ENCODE measurements at places on chromosomes 1 and 21. TPM values are rescaled to one million over a fixed set of nuclear protein-coding genes. Genes with fewer than 3 reads are reported as not detected.

The C1orf53 gene
- 3.5 TPM for total RNA-seq

The SELE gene
- 2.7 TPM for total RNA-seq

The TARDBP gene
- total RNA-seq = 124 TPM

The ZBTB8A gene
- total RNA-seq = 7.1 TPM

The TEDDM1 gene
- not detected for total RNA-seq

The EXTL1 gene
- total RNA-seq = under 0.01 TPM

The TRAF3IP3 gene
- not detected for total RNA-seq

The TMEM200B gene
- 0.66 TPM for total RNA-seq

The SHE gene
- 77.0 TPM for total RNA-seq

The LCE1D gene
- total RNA-seq = not detected

The ARMH1 gene
- total RNA-seq = not detected

The ABCA4 gene
- total RNA-seq = 2.3 TPM

The ERG gene
- total RNA-seq = 143 TPM

The SLC45A1 gene
- 0.57 TPM for total RNA-seq

The LYSMD1 gene
- total RNA-seq = 4.8 TPM

The PODN gene
- 0.29 TPM for total RNA-seq

The TMEM125 gene
- not detected for total RNA-seq

The CD1C gene
- total RNA-seq = not detected

The CLDN19 gene
- not detected for total RNA-seq

The LRRC38 gene
- not detected for total RNA-seq

The SLAMF9 gene
- total RNA-seq = not detected

The BLACAT1 gene
- under 0.01 TPM for total RNA-seq

The FALEC gene
- not detected for total RNA-seq

The C1QB gene
- not detected for total RNA-seq

The A3GALT2 gene
- total RNA-seq = not detected

The INKA2 gene
- 5.0 TPM for total RNA-seq

The BARHL2 gene
- not detected for total RNA-seq

The GJA9 gene
- not detected for total RNA-seq

The AK5 gene
- 8.2 TPM for total RNA-seq

The DNASE2B gene
- not detected for total RNA-seq

The AMIGO1 gene
- total RNA-seq = 0.80 TPM

The SEMA4A gene
- 1.0 TPM for total RNA-seq

The RPE65 gene
- total RNA-seq = not detected

The CLEC20A gene
- total RNA-seq = not detected

The SERPINC1 gene
- not detected for total RNA-seq

The SPRR1B gene
- total RNA-seq = not detected

The PRAMEF33 gene
- not detected for total RNA-seq

The SYCP1 gene
- total RNA-seq = not detected

The C1orf146 gene
- total RNA-seq = not detected

Measured in thoracic aorta endothelial cell (primary cell).